ENCODE measurements at places on chromosomes 2 and 18.
A peak's percentile ranks its signal among the peaks of the same experiment; 100 is the strongest.

- no peak for DNase-seq
These were observed 4.0 kb downstream of the PTGR3 start for GRCh38 chr18:75204732-75205513.

DNA sequence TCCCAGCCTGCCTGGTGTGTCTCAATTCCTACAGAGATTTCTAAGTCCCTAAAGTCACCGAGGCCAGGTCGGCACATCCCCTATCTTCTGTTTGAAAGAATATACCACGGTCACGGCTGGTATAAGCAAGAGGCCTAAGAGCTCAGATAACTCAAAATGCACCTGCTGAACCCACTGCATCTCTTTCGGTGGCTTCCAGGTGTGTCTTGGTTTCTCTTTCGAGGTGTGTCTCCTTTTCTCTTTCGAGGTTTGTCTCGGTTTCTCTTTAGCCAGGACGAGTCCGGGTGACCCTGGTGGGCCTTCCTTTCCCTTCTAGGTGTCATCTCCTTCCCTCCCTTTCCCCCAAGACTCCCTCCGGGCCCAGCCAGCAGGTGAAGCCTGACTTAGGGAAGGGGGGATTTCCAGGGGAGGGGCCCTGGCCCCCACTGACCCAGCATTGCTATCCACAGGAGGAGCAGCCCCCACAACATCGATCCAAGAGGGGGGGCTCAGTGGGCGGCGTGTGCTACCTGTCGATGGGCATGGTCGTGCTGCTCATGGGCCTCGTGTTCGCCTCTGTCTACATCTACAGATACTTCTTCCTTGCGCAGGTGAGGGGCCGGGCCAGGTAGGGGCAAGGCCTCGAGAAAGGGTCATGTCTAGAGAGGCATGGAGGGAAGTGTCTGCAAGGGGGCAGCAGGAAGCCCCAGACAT lies 8.4 kb downstream of the ITM2C start:
- DNase-seq, result no peak

DNA sequence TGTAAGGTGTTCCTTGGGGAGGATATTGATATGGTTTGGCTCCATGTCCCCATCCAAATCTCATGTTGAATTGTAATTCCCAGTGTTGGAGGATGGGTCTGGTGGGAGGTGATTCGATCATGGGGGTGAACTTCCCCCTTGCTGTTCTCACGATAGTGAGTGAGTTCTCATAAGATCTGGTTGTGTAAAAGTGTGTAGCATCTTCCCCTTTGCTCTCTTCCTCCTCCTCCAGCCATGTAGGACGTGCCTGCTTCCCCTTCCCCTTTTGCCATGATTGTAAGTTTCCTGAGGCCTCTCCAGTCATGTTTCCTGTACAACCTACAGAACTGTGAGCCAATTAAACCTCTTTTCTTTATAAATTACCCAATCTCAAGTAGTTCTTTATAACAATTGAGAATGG lies 458.7 kb downstream of the LPIN1 start:
- DNase-seq, result no peak

- no peak for DNase-seq
These were observed 2.9 kb upstream of the TNP1 start for GRCh38 chr2:216862628-216863398.

- DNase-seq, result peak; percentile 17
These were observed 271.9 kb downstream of the NCKAP5 start for GRCh38 chr2:133296401-133296800.

GRCh38 chr2:166138144-166138543 lies 10.3 kb upstream of the SCN1A start:
- DNase-seq, result no peak

DNA sequence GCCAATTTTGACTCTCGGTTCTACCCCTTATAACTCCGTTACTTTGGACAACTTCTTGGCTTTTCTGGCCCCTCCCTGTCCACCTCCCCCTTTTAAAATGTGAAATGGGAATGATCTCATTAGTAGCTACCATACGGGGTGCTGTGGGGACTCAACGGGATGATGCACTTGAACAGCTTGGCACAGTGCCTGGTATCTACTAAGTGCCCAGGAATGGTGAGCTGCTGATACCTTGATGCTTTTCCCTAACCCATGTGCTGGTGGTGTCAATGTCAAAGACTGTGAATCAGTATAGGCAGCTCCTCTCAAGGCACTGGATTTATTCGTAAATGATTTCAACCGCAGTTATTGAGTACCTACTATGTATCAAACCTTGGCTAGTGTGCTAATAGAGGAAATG lies 204.2 kb downstream of the LOXHD1 start:
- no peak for DNase-seq

DNA sequence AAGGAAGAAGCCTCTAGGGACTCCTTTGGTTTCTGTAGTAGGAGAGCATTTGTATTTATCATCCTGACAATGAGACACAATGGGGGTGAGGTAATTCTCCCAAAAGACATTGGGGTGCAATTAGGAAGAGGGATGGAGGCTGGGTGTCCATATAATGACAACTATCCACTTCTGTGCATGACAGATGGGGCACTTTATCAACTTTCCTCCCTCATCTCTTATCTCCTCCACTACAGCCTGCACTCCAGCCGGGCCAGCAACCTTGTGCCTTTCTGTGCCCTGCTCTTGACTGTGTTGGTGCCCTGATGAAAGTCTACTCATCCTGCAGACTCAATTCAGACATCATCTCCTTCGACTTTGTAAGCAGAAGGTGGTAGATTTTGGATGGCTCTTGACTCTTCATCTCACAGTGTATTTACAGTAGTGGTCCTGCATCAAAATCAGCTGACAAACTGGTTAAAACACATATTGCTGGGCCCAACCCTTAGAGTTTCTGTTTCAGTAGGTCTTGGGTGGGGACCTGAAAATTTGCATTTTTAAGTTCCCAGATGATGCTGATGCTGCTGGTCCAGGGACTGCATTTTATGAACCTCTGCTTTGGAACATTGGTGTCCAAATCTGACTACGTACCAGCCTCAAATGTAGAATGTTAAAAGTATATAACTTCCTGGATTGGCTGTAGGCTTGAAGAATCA lies 40.8 kb upstream of the CFAP36 start:
- DNase-seq, result no peak

GRCh38 chr18:43303376-43303775 lies 26.1 kb upstream of the SYT4 start:
- no peak for DNase-seq

- DNase-seq, result no peak
These were observed 275.0 kb downstream of the MREG start for GRCh38 chr2:215738351-215738750.

GRCh38 chr2:64945973-64946768 lies 43.0 kb upstream of the SLC1A4 start:
- DNase-seq, result no peak

DNA sequence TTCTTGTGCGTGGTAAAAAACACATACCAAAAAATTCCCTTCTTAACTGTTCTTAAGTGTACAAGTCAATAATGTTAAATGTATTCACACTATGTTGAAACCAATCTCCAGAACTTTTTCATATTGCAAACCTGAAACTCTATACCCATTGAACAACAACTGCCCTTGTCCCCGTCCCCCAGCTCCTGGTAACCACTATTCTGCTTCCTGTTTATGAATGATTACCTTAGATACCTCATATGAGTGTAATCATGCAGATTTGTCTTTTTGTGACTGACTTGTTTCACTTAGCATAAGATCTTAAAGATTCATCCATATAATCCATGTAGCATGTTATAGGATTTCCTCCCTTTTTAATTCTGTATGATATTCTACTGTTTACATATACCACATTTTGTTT lies 59.9 kb downstream of the NAT8 start:
- no peak for DNase-seq

DNA sequence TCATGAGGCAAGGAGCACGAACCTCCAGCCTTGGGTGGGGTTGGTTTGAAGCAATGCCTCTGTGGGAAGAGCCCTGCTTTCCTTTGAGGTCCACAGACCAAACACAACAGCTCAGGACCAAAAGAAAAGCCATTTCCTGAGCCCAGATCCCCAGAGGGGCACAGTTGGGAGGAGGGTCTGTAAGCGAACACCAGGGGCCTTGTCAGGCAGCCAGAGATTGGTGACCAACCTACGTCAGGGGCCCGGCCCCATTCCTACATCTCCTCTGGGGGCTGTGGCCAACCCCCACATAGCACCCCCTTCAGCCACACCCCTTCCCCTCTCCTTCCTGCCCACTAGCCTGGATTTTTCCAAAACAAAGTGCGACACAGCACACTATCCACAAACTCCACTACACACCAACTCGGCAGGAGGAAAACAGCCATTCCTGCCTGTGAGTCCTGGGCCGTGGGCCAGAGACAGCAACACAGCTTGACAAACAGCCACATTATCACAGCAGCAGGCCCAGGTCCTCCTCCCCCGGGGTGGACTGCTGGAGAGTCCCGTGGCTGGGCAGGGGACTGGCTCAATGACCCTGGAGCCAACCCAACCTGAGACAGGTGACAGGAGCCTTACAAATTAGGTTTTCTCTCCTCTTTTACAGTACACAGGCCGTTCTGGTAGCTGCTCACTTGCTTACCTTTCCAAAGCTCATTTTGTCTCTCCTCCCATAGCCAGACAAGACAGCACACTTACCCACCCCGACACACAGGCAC lies 98.8 kb downstream of the TNS1 start:
- DNase-seq, result peak; percentile 14

DNA sequence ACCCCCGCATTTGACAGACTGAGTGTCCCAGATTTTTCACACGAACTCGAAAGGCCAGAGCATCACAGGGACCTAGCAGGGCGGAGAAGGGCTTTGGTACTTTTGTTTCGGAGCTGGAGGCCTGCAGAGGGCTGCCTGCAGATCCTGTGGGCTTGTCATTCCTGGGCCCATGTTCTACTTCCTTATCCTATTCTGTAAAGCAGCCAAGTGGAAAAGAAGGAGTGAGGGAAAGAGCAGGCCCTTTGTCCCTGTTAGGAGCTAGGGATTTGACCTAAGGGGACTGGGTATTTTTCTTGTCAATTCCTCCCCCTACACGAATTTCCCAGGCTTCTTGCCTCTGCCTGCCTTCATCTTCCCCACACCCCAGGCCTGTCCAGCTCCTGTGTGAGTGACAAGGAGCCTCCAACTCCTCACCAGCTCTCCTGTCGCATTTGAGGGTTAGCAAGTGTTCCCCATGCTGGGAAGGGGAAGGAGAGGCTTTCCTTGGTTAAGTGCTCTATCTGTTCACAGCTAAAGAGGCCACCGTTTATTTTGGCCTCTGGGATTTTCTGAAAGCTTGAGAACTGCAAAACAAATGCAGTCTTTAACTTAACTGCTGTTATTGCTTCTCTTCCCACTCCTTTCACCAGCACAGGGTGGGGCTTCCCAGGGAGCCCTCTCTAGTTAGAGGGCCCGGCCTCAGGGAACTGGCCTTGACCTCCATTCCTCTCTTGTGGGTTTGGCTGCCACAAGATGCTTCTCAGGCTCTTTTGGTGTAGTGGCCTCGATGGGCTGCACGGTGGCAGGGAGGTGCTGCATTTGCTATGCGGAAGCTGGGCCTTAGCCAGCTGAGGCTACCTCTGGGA lies 61.2 kb downstream of the SGPP2 start:
- no peak for DNase-seq

DNA sequence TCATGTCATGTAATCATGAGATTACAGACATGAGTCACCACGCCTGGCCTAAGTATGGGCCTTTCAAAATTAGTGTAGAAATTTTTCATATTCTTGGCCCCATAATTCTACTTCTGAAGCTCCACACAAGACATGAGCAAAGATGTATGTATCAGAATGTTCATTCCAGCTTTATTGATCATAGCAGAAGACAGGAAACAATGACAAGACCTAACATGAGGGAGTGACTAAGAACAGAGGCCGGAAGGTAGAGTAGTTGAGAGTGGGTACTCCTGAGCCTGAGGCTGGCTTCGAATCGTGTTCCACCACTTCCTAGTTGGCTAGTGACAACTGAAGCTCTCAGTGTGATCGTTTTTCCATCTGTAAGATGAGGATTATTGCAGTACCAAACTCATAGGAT lies 89.3 kb downstream of the ARMC9 start:
- DNase-seq, result no peak

GRCh38 chr18:478681-479080 lies 21.8 kb downstream of the COLEC12 start:
- peak; percentile 79 for DNase-seq

DNA sequence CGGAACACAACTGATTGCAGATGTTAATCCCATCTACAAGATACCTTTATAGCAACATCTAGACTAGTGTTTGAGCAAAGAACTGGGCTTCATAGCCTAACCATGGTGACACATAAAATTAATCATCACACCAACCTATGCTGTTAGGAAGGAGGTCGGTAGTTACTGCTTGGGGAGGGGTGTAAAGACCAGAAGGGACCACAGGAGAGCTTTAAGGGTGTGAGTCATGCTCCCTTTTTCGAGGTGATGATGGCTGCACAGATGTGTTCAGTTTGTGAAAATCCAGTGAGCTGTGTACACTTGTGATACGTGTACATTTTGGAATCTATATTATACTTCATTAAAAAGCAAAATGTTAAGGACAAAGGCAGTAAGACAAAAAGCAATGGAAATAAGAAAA lies 4.6 kb upstream of the SEH1L start:
- DNase-seq, result no peak

- DNase-seq, result no peak
These were observed 744.0 kb downstream of the ADCYAP1 start for GRCh38 chr18:1648712-1649111.

- peak; percentile 88 for DNase-seq
These were observed 36.9 kb downstream of the RPL37A start for GRCh38 chr2:216535454-216535995.

- DNase-seq, result no peak
These were observed 158.8 kb upstream of the HDAC4 start for GRCh38 chr2:239559417-239560261.

- DNase-seq, result no peak
These were observed 109.9 kb downstream of the WDSUB1 start for GRCh38 chr2:159176555-159176954.

GRCh38 chr18:8803063-8803795 lies 97.9 kb downstream of the MTCL1 start:
- no peak for DNase-seq

- DNase-seq, result no peak
These were observed 132.6 kb downstream of the VWC2L start for GRCh38 chr2:214543386-214543955.

- DNase-seq, result no peak
These were observed 102.5 kb downstream of the CRIM1 start for GRCh38 chr2:36458106-36458505.

DNA sequence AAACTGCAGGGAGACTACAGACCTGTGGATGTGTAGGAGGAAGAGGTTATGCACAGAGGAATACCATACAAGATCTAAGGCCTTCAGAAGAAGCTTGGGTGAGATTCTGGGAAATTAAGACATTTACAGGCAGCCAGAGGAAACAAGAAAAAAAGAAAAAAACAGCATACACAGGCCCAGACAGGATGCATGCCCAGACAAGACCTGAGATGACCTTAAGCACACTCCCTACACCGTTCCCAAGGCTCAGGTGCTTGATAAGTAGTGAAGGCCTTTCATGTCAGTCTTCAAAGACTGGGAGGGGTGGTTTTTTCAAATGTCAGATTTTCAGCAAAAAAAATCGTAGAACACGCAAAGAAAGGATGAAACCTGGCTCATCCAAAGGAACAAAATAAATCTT lies 83.0 kb downstream of the CCDC138 start:
- DNase-seq, result no peak

- DNase-seq, result peak; percentile 40
These were observed 134.8 kb upstream of the CREB1 start for GRCh38 chr2:207394812-207395534.

- DNase-seq, result no peak
These were observed 79.6 kb downstream of the OSBPL6 start for GRCh38 chr2:178273787-178274360.
